ENCODE measurements at places on chromosomes 1 and 21.

DNA sequence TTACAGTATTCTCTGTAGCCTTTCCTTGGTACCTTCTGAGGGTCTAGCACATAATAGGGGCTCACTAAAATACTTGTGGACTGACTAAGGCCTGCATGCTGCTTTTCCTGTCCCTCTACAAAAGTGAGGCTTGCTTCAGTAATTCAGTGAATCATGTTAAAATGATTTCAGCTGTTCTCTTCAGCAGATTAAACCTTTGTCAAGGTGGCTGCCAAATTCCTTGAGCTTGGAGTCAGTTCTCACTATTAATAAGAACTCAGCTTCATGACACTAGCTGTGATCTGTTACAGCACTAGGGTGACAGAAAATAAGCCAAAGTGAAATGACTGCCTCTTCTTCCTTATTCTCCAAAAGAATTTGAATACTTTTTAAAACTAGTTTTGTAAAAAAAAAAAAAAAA lies 128.8 kb downstream of the KCNN3 start:
- DNase-seq = no peak

DNA sequence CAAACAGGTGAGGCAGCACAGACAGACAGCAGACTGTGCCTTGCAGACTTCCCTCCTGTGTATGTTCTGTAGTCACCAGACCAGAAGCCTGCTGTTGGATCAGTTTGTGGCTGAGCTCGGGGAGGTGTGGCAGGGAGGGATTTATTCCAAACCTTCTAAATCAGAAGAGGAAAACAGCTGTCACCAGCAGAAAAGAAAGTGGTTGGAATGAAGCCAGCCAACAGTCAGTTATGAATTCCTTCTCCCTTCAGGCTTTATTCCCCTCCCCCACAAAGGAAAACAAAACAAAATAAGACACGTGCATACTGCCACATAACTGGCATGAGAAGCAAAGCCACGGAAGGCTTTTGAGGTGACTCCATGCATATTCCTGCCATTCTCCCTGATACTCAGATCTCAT lies 19.0 kb upstream of the PIGV start:
- DNase-seq = no peak

- DNase-seq = no peak
Observed at GRCh38 chr1:86865973-86866637, 47.8 kb downstream of the SELENOF start.

- DNase-seq = no peak
Observed at GRCh38 chr1:119372503-119373086, 4.0 kb downstream of the HAO2 start.

GRCh38 chr1:230299191-230300006 lies 126.7 kb downstream of the PGBD5 start:
- peak; percentile 30 for DNase-seq

DNA sequence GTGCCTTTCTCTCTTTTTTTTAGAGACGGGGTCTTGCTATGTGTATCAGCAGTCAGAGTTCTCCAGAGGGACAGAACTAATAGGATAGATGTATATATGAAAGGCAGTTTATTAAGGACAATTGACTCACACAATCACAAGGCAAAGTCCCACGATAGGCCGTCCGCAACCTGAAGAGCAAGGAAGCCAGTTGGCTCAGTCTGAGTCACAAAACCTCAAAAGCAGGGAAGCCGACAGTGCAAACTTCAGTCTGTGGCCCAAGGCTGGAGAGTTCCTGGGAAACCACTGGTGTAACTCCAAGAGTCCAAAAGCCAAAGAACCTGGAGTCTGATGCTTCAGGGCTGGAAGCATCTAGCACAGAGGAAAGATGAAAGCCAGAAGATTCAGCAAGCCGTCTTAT lies 16.3 kb upstream of the H3-3A start:
- no peak for DNase-seq

- no peak for DNase-seq
Observed at GRCh38 chr1:10637400-10637799, 159.0 kb downstream of the CASZ1 start.
